ENCODE measurements at places on chromosomes 16 and 17. TPM values are rescaled to one million over a fixed set of nuclear protein-coding genes. Genes with fewer than 3 reads are reported as not detected.

The OR1A1 gene
- not detected for polyA plus RNA-seq

The TBX4 gene
- not detected for polyA plus RNA-seq

- H3K27me3 ChIP-seq: no peaks in the 10 kb centered on the region
- peak; percentile 40 for DNase-seq
- H3K4me1 ChIP-seq: no peaks in the 10 kb centered on the region
- no peak overlapping the region for H3K27ac ChIP-seq
These were observed 29.6 kb downstream of the NPTX1 start for GRCh38 chr17:80446645-80447405.

GRCh38 chr16:4094127-4094773, 22.0 kb downstream of the ADCY9 start:
- peak overlapping the region; percentile 42 for H3K4me3 ChIP-seq
- H3K27me3 ChIP-seq: no peaks in the 10 kb centered on the region

DNA sequence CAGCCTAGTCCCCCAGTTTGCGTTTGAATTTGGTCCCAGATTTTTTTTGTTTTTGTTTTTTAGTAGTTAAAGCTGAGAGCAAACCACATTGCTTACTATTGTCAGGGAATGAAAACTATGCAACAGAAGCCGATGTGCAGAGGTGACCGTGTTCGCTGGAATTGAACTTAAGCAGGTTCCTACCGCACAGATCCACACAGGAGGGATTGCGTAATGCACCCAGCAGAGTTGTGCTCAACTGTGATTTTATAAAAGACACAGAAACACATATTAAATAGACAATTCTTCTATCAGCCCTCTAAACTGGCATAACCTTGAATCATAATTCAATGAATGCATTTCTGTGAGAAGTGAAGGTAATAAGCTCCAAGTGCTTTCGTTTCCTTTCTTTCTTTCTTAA, 443.0 kb downstream of the WWOX start:
- no peaks in the 10 kb centered on the region for H3K4me1 ChIP-seq
- DNase-seq: no peak

The HAGHL gene
- polyA plus RNA-seq: 0.58 TPM

The C17orf75 gene
- 15.2 TPM for polyA plus RNA-seq

GRCh38 chr16:79107301-79107700, 493.2 kb downstream of the MAF start:
- H3K36me3 ChIP-seq: no peaks in the 10 kb centered on the region
- H3K27me3 ChIP-seq: no peaks in the 10 kb centered on the region
- no peak overlapping the region for H3K4me3 ChIP-seq
- H3K4me1 ChIP-seq: no peaks in the 10 kb centered on the region
- no peak overlapping the region for H3K27ac ChIP-seq
- no peak for DNase-seq

DNA sequence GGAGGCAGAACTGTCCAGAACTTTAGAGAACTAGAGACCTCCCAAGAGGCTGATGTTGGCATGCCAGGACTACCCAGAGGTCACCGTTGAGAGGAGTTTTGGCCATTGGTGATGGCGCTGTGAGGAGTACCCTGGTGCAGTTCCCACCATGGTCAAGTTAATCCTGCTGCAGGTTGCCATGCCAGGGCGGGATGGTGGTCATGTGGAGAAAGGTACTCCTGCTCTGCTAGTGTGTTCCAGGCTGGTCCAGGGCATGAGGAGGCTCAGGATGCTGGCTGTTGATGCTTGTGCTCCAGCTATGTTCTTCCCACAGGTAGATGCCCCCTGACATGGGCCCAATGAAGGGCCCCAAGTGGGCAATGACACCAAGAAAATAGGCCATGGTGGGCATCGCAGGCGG, 4.1 kb upstream of the PHF12 start:
- H3K4me1 ChIP-seq: peaks cover 9% of the 10 kb centered on the region
- H3K27ac ChIP-seq: no peak overlapping the region
- no peaks in the 10 kb centered on the region for H3K27me3 ChIP-seq
- no peak overlapping the region for H3K4me3 ChIP-seq
- no peak for DNase-seq

DNA sequence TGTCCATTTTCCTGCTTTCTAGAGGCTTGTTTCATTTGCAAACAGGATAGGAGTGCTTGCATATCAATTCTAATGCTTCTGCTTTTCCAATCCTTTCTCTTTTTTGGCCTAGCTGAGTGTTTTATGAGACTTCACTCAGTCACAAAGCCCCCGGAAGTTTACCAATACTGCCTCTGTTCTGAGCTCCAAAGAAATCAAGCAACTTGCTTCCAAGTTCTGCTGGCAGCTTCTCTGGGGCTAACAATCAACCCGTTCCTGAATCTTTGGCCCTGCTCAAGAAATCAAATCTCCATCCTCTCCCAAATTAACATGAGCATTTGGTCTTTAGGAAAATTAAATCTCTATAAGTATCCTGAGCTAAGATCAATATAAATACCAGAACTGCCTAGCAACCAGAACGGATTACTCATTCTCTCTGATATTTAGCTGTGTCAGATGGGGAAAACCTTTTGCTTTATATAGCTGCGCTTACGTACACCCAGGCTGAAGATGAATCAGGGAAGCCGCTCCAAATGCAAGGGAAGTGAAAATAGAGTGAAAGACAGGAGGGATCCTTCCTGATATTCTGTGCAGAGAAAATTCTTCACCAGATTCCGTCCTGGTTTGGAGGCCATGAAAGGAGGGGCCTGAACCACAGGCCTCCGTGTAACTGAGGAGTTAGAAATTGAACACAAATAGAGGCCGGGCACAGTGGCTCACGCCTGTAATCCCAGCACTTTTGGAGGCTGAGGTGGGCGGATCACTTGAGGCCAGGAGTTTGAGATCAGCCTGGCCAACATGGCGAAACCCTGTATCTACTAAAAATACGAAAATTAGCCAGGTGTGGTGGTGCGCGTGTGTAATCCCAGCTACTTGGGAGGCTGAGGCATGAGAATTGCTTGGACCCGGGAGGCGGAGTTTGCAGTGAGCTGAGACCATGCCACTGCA, 23.3 kb upstream of the GRB2 start:
- H3K27me3 ChIP-seq: no peaks in the 10 kb centered on the region
- DNase-seq: no peak
- peaks cover 19% of the 10 kb centered on the region for H3K4me1 ChIP-seq

- no peaks in the 10 kb centered on the region for H3K36me3 ChIP-seq
- H3K4me1 ChIP-seq: peaks cover 3% of the 10 kb centered on the region
- H3K27ac ChIP-seq: no peak overlapping the region
- DNase-seq: no peak
These were observed 1.5 kb downstream of the MGAT5B start for GRCh38 chr17:76869496-76870376.

DNA sequence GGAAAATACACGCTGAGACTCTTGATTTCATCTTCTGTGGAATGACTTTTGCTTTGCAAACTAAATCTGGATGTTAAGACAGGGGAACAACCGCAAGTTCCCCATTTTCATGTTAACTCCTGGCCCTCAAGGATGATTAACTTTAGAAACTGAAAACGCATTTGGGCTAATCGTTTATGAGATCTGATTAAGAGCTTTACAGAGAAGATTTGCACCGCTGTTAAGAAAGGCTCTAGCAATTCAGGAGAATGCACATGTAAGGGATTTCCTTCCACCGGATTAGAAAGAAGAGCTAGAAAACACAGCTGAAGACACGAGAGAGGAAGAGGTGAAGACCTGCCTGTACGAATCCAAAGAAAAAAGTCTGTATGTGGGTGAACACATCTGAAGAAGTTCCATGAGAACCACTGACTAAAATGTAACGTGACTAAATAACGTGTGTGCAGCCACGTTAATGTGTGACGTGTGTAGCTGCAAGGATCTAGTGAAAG, 106.4 kb downstream of the YPEL2 start:
- H3K4me3 ChIP-seq: no peak overlapping the region
- H3K36me3 ChIP-seq: no peaks in the 10 kb centered on the region
- peak overlapping the region; percentile 65 for H3K27ac ChIP-seq

The SLC13A2 gene
- polyA plus RNA-seq: not detected

DNA sequence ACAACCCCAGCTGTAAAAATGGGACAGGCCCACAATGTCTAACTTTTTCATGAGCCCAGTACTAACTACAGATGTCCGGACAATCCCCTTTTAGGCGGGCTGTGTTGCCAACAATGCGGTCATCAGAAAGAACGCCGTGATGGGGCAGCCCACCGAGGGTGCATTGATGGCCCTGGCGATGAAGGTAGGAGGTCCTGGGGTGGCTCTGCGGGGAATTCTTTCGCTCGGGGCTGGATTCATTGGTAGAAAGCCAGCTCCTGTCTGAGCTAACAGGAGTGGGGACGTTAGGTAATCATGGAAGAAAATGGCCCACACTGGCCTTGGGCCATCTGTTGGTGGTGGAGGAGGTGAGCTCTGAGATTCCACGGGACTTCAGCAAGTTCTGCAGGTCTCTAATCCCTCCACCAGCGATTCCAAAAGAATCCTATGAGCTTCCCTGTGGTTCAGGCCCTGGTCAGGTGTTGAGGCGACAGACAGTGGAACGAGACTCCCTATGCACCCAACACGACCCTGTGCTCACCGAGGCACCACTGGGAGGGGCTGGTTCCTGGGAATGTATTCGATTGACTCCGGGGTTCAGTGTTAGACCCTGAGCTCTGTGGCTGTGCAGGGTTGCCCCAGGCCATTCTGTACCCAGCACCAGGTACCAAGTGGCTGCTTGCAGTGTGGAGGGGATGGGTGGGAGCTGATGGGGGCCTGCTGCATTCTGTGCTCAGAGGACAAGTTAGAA, 61.9 kb downstream of the MEAK7 start:
- no peaks in the 10 kb centered on the region for H3K4me1 ChIP-seq
- H3K36me3 ChIP-seq: no peaks in the 10 kb centered on the region
- H3K4me3 ChIP-seq: no peak overlapping the region
- DNase-seq: no peak
- H3K27me3 ChIP-seq: peaks cover 26% of the 10 kb centered on the region
- no peak overlapping the region for H3K27ac ChIP-seq

- DNase-seq: no peak
- H3K4me1 ChIP-seq: no peaks in the 10 kb centered on the region
- no peak overlapping the region for H3K27ac ChIP-seq
- H3K27me3 ChIP-seq: peaks cover 51% of the 10 kb centered on the region
- H3K4me3 ChIP-seq: peak overlapping the region; percentile 34
- no peaks in the 10 kb centered on the region for H3K36me3 ChIP-seq
These were observed 13.7 kb upstream of the CDIPT start for GRCh38 chr16:29876594-29877249.

DNA sequence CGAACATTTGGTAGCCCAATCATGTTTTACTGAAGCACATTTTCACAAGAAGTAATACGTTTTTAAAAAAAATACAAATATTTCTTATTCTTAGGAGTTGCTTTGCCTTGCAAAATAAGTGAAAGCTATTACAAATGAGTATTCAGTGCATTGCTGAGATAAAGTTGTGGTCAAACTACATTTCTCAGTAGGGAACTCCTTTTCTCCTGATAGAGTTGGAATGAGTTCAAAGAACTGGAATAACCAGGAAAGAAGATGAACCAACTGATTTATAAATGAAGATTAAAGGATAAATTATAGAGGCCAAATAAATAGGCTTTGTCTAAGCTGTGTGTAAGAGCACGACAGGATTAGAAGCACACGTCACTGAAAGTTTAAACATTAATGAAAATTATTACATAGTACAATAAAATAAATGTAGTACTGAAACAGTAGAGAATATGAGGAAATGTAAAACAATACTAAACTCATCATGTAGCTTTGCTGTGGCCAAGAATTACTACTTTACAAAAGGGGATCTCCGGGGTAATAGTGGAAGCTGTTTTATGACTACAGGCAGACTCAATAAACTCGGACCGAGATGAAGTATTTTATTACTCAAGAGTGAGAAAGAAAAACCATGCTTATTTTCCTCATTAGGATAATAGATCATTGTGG, 73.6 kb downstream of the KCNJ2 start:
- H3K4me1 ChIP-seq: no peaks in the 10 kb centered on the region
- no peaks in the 10 kb centered on the region for H3K36me3 ChIP-seq
- DNase-seq: no peak

DNA sequence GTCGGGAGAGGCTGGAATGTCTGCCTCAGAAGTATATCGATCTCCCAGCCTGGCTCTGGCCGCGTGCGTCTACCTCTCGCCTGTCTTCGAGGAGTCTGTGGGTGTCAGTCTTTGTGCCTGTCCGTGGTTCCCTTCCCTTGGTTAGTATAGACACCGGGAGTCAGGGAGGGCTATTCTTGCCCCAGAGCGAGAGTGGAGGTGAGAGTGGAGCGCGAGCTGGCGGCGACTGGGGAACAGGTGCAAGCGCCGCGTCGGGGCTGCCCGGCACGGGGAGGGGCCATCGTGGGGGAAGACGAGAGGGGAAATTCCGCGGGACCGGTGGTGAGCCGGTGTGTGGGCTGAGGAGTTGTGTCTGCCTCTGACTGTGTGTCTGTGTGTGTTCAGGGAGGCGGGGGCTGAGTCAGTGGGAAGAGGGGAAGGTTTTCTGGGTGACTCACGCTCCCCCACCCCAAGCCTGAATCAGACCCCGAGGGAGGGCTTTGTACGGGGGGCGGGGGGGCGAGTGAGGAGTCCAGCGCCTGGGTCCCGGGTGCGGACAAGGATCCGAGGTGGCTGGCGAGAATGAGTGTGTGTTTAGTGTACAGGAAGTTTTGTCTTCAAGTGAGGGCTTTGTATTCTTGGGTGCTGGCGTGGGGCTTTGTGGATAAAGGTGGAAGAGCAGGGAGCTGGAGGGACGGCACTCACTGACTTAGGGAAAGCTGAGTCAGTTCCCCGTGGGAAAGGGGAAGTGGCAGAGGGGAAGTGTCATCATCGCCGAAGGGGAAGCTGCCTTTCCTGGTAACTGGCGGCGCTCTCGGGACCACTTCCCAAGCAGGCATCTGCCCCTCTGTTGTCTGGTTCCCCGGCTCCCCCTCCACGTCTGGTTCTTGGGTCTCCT, 8.6 kb downstream of the KDM6B start:
- H3K27me3 ChIP-seq: no peaks in the 10 kb centered on the region
- peaks cover 45% of the 10 kb centered on the region for H3K4me1 ChIP-seq
- peaks cover 34% of the 10 kb centered on the region for H3K36me3 ChIP-seq
- peak overlapping the region; percentile 99 for H3K27ac ChIP-seq
- H3K4me3 ChIP-seq: peak overlapping the region; percentile 81

GRCh38 chr17:65743308-65743655, 181.8 kb upstream of the AXIN2 start:
- H3K4me3 ChIP-seq: no peak overlapping the region
- H3K27me3 ChIP-seq: no peaks in the 10 kb centered on the region
- H3K27ac ChIP-seq: no peak overlapping the region
- no peak for DNase-seq
- H3K4me1 ChIP-seq: no peaks in the 10 kb centered on the region
- no peaks in the 10 kb centered on the region for H3K36me3 ChIP-seq

The KRTAP3-3 gene
- polyA plus RNA-seq: not detected

The TPSD1 gene
- 0.10 TPM for polyA plus RNA-seq

DNA sequence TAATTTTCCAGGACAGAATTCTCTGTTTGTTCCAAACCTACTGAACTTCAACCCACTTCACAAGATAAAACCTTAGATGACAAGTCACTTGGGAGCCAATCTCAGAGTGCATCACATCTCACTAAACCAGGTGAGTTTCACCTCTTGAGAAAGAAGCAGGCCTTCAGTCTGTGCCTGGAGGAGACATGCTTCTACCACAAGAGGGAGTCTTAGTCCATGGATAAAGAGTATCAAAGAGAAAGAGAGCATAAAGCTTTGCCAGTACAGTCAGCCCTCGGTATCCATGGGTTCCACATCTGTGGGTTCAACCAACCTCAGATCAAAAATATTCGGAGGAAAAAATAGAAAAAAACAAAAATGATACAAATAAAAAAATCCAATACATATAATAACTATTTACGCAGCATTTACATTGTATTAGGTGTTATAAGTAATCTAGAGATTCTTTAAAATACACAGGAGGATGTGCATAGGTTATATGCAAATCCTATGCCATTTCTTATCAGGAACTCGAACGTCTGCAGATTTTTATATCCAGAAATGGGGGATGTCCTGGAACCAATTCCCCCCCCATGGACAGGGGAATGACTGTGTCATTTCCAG, 37.7 kb downstream of the DUSP14 start:
- H3K4me1 ChIP-seq: no peaks in the 10 kb centered on the region
- H3K36me3 ChIP-seq: peaks cover 9% of the 10 kb centered on the region
- no peak overlapping the region for H3K4me3 ChIP-seq
- H3K27ac ChIP-seq: no peak overlapping the region
- no peak for DNase-seq
- H3K27me3 ChIP-seq: no peaks in the 10 kb centered on the region

All from psoas muscle (tissue), 8 donors.